ENCODE measurements at places on chromosomes 3 and 15.
A peak's percentile ranks its signal among the peaks of the same experiment; 100 is the strongest.

GRCh38 chr3:193863657-193864357 is 270.8 kb downstream of the OPA1 start:
- no peak for DNase-seq

DNA sequence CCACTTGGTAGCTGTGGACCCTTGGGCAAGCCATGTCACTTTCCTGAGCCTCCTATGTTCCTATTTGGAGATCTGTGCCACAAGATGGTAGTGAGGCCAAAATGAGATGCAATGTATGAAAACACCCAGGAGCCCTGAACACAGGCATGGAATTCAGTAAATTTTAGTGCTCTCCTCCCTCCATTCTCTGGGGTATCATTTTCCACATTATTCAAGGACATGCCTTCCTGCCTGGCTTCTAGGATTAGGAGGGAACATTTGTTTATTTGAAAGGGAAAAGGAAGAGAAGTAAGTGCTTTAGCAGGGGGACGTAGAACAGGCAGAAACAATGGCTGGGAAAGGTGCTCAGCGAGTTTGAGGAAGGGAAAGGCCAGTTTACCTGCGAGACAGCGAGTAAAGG is 98.8 kb downstream of the ATG7 start:
- DNase-seq: no peak

DNA sequence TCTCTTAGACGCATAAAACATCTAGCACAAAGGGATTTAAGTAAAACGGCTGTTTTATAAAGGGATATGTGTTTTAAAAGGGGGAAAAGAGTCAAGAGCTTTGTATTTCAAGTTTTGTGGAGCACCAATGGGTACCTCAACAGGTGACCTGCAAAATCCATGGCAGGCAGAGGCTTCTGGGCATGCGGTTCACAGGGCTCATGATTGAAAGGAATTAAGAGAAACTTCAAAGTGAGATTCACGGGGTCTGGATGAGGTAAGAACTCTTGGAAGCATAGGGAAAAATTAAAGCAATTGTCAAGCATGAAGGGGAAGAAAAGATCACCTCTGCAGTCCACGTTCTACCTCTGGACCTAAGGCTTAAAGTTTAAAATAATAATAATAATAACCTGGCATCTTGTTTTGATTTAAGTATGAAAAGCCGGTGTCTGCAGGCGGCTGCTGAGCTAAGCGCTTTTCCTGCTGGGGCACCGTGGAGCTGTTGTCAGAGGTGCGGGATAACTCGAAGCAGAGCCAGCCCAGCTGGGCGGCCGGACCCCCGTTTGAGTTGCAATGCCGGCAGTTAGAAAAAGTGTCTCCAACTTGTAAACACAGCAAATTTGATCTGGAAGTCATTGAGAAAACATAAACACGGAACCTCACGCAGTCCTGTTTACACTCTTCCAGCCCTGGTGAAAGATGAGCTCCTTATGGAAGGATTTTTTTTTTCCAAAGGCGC is 40.5 kb downstream of the HES1 start:
- DNase-seq: no peak

DNA sequence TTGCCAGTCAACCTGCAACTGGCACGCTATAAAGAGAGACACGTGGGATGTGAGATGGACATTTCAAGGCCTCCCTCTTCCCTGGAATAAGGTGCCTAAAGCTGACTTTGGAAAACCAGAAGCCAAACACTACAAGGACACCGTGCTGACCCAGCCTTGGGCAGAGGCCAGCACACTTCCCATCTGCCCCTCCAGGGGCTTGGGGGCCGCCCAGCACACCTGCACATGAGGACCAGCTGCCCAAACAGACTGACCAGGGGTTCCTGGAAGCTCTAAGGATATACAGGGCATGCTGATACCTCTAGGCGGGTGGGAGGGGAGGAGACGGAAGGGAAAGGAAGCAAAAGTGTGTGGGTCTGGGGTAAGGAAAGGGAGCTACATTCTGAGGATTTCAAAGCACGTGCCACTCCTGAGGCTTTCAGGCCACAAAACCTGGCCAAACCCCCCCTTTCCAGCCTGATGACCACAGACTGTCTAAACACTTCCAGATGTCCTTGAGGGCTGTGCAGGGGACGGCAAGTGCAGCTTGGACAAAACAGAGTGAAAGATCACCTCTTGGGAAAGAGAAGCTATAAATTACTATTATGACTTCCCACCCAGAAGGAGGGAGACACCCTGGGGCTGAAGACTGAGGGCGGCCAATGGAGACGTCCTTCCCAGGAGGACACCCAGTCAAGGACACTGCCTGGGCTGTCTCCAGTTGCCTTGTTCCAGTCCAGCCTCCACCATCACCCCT is 57.9 kb downstream of the ADCY5 start:
- no peak for DNase-seq

GRCh38 chr3:3578718-3579117 is 220.5 kb upstream of the LRRN1 start:
- DNase-seq: no peak

GRCh38 chr3:160757233-160758106 is 1.4 kb downstream of the PPM1L start:
- DNase-seq: no peak

GRCh38 chr3:151197228-151197627 is 5.8 kb downstream of the GPR171 start:
- DNase-seq: no peak

DNA sequence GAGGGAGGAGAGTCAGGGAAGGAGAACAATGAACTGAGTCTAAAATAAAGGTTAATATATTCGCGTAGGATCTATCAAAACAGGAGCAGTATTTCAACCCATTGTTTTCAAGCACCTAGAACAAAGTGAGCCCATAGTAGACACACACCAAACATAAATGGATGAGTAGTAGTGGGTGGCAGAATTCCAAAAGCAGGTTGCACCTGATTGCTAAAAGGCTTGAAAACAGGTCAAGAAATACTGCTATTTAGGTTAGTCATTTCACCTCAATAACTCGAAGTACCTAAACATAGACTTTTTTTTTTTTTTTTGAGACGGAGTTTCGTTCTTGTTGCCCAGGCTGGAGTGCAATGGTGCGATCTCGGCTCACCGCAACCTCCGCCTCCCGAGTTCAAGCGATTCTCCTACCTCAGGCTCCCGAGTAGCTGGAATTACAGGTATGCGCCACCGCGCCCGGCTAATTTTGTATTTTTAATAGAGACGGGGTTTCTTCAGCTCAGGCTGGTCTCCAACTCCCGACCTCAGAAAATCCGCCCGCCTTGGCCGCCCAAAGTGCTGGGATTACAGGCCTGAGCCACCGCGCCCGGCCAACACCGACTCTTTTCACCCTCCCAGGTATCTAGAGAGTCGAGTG is 855 bp upstream of the ABHD5 start:
- DNase-seq: no peak

- DNase-seq: peak; percentile 74
These were observed at the start of gene ATP1B3 for GRCh38 chr3:141876381-141876890. Gene ATP1B3, plus strand, starts transcription at chr3:141876643. Its CDS starts 159 bp downstream, at chr3:141876802.

- DNase-seq: no peak
These were observed 32.6 kb downstream of the TLE3 start for GRCh38 chr15:70065006-70065722.

GRCh38 chr3:8538913-8539312 is 37.3 kb downstream of the LMCD1 start:
- DNase-seq: no peak

DNA sequence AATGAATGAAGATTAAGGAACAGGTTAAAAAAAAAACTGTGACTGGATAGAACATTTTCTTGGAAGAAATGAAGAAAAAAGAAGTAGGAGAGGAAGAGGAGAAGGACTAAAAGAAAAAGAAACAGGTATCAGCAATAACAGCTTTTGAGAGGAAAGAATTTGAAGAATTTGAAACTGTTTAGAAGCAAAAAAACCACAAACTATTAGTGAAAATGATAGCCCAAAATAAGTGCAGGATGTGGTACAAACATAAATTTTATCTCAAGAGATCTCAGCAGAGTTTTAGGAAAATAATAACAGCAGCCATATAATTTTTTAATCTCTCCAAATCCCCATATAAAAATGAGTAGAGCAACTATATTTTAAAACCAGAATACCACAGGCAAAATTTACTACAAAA is 8.8 kb upstream of the A4GNT start:
- no peak for DNase-seq

DNA sequence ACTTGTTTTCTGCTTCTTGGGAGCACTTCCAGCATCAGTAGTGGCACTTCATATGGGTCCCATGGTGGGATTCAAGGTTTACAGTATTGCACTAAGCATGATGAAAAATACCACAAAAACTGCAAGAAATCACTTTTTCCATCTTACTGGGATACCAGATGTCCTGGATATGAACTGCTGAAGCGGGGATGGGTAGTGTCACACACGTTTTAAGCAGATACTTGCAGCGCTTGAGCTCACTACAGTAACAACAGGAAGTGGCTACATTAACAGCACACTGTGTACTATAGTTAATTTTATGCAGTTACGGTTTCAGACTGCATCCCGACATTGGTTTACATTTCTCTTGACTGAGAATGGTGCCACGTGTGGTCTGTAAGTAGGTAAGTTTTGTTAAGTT is 3.5 kb upstream of the ISG20 start:
- no peak for DNase-seq

DNA sequence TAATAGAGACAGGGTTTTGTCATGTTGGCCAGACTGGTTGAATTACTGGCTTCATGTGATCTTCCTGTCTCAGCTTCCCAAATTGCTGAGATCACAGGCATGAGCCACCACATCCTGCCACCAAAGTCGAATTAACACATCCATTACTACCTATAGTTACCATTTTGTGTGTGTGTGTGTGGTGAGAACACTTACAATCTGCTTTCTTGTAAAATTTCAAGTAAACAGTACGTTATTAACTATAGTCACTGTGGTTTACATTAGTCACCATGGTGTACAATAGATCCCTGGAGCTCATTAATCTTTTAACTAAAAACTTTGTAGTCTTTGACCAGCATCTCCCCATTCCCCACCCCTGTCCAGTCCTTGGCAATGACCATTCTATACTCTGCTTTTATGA is 270.0 kb downstream of the NAALADL2 start:
- no peak for DNase-seq

DNA sequence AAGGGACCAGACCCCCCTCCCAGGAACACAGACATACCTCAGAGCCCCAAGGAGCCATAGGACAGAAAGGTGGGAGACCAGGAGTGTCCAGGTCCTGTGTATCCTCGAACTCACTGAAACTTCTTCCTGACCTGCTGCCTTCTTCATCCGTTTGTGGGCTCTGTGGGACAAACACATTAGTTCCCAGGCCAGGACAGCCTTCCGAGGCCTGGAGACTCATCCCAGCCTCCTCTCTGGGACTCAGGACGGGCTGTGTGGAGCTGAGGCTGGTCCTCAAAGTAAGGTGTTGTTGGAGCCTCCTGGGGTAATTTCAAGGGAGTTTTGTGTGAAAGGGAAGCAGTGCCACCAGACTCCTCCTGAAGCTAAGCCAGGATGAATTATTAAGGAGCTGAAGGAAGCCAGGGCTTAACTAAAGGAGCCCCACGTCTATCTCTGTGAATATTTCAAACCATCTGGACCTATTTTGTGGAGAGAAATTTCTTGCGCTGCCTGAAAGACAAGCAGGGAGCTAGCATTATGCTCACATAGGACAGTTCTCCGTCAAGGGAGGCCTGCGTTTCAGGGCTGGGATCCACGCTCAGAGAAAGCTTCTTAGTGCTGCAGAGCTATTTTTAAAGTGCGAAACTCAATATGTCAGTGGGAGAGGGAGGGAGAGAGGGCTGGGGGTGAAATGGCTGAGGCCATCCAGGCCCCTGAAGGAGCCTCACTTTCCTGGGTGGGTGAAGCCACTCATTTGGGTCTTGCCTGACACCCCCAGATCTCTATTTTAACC is 29.8 kb upstream of the PLA2G4E start:
- no peak for DNase-seq

- DNase-seq: no peak
These were observed 74.1 kb downstream of the MME start for GRCh38 chr3:155154255-155154654.

GRCh38 chr3:127120851-127121647 is 71.9 kb upstream of the PRR23E start:
- no peak for DNase-seq

DNA sequence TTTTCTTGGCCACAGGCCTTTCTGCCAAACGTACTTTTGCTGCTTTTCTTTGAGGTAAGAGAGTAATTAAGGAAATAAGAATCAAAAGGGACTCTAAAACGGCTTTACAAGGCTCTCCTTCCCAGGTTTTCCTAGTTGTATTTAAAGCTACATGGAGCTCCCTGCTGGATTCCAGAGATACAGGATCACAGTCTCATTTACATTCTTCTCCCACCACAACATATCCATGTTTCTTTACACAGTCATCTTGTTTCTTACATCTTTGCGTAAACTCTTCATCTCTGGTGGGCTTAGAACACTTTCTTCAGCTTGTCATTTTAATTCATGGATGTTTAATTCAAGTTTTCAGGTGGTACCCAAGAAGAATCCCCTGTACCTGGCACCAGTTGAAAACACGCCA is 117.6 kb upstream of the BFSP2 start:
- DNase-seq: no peak

DNA sequence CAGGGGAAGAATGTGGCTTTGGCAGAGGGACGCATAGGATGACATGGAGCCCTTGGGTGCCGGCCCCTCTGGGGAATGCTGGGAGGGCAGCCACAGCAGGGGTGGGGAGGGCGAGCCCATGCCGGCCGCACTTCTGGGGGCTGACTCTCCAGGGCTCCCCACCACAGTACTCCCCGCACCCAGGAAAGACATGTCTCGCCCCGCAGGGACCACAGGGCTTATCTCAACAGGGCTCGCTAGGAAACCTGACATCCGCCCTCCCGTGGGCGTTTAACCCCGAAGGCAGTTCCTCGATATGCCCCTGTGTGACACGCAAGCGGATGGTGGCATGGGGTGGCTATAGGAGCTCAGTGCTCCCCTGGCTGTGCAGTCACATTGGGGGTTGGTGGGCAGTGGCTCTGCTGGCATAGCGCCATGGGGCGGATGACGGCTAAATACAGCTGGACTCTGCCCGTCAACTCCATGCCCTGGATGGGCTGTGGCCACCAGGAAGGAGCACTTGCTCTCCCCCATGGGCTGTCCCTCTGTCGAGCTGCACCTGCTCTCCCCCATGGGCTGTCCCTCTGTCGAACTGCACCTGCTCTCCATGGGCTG is 141.4 kb downstream of the ADAMTS17 start:
- no peak for DNase-seq

- DNase-seq: no peak
These were observed 46.4 kb downstream of the ZNF106 start for GRCh38 chr15:42444415-42445063.

GRCh38 chr15:38176155-38176554 is 76.5 kb upstream of the SPRED1 start:
- no peak for DNase-seq

DNA sequence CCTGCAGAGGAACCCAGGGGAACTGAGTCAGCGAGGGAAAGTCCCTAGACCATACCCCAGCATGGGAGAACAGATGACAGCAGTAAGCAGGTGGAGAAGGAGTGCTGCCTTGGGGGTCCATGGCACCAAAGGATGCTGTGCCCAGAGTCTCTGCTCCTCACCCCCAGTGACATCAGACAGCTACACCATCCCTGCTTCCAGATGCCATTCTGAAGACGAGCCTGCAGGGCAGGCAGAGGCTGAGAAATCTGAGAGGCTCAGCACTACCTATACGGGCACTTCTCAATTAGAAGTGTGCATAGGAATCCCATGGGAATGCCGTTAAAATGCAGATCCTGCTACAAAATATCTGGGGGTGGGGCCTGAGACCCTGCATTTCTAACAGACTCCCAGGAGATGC is 211.3 kb upstream of the NSMCE3 start:
- DNase-seq: no peak

- DNase-seq: no peak
These were observed 12.3 kb upstream of the STAC start for GRCh38 chr3:36367912-36368573.
